ENCODE measurements at places on chromosomes 11 and 22. TPM values are rescaled to one million over a fixed set of nuclear protein-coding genes. Genes with fewer than 3 reads are reported as not detected.

GRCh38 chr11:115759622-115760460 is 255.6 kb upstream of the CADM1 start:
- peak; percentile 49 for DNase-seq

OR2AT4 gene
- not detected for total RNA-seq

- DNase-seq, result peak; percentile 37
Observed at GRCh38 chr11:118142809-118143208, 9.8 kb downstream of the SCN4B start.

OR5AK2 gene
- total RNA-seq, result not detected

DNA sequence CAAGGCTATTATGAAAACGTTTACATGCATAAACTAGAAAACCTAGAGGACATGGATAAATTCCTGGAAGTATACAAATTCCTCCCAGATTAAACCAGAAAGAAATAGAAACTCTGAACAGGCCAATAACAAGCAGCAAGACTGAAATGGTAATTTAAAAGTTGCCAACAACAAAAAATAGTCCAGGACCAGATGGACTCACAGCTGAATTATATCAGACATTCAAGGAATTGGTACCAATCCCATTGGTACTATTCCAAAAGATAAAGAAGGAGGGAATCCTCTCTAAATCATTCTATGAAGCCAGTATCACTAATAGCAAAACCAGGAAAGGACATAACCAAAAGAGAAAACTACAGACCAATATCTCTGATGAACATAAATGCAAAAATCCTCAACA is 236.0 kb downstream of the DLG2 start:
- DNase-seq, result no peak

NXPE2 gene
- 0.21 TPM for total RNA-seq

GRCh38 chr11:106121570-106122320 is 44.3 kb downstream of the AASDHPPT start:
- DNase-seq, result no peak

DNA sequence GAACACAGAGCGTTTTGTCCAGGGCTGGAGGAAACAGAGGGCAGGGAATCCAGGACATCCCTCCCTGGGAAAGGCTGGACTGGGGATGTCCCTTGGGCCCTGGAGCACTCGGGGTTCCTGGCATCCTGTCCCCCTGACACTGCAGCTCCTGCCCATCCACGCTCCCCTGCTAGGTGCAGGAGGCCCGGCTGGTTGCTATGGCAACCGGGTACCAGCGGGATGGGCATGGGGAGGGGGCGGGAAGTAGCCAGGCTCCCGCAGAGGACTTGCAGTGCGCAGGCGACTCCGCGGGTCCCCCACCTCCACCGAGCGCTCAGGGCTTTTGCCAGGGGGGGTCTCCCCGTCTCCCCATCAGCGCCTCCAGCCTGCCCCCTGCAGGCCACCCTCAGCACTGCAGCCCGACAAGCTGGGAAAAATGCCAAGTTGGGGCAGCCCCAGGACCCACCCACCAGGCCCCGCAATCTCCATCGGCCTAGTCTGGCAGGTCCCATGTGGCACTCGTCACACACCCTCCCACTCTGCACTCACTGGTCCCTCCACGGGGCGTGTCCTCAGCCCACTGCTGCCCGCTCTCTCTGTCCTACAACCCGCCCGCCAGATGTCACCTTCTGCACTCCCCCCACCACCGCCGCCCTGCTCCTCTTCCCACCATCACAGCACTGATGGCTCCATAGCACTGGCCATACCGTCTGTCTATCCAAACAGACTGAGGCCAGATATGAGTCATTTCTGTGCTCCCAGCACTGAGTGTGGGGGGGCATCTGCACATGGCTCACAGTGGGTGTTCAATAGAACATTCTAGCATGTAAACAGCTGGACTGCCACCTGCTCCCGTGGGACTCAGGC is 31.5 kb downstream of the KIAA0930 start:
- DNase-seq, result no peak

Measured in ureter (tissue), 1 donor.